ENCODE measurements at places on chromosomes 11 and 22. TPM values are rescaled to one million over a fixed set of nuclear protein-coding genes. Genes with fewer than 3 reads are reported as not detected.

The FBLN1 gene
- 70.1 TPM for total RNA-seq

The BRSK2 gene
- total RNA-seq: 0.16 TPM

The LYVE1 gene
- total RNA-seq: 15.2 TPM

The USP28 gene
- 139 TPM for total RNA-seq

The SERHL2 gene
- 1.9 TPM for total RNA-seq

The TRABD gene
- total RNA-seq: 20.1 TPM

The MS4A12 gene
- not detected for total RNA-seq

The ANKK1 gene
- total RNA-seq: 0.16 TPM
